Activated CD8-positive, alpha-beta memory T cell treated with anti-CD3 and anti-CD28 coated beads, Interleukin-2, amount 10 ng/mL, durations not matched to agents 7 days and 5 days (primary cell): ENCODE measurements at places on chromosomes 6 and 20.

GRCh38 chr20:35952480-35953386, 1.6 kb downstream of the SCAND1 start:
- DNase-seq = no peak

DNA sequence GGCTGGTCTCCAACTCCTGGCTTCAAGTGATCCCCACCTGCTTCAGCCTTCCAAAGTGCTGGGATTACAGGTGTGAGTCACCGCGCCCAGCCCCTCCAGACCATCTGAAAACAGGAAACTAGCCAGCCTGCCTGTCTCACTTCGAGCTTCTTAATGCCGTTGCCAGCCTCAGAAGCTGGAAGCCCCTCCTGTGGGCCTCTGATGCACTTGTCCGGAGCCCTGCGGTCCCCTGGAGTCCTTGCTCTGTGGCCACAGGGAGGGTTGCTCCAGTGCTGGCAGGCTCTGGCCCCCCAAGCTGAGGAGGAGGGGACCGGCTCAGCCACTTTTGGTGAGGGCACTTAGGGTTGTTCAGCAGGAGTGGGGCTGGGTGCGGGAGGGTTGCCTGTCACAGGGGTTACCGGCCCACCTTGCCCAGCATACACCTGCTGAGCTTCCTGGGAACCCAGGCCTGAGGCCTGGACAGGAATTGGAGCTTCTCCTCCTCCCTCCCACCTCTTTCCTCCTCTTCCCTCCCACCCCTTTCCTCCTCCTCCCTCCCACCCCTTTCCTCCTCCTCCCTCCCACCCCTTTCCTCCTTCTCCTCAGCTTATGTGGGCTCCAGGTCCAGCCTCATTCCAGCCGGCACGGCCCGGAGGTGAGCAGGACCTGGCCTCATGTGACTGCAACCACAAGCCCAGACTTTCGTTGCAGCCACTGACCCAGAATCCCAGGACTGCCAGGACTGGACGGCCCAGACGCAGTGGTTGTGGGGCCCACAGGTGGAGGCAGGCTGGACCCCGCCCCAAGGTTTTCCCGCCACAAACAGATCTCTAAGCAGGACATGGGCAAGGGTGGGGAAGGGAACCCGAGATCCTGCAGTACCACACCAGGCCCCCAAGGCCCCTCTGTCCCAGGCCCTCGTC, 9.4 kb upstream of the BIRC7 start:
- DNase-seq = no peak

GRCh38 chr20:58065508-58066361, 162.7 kb downstream of the ANKRD60 start:
- peak; percentile 14 for DNase-seq

DNA sequence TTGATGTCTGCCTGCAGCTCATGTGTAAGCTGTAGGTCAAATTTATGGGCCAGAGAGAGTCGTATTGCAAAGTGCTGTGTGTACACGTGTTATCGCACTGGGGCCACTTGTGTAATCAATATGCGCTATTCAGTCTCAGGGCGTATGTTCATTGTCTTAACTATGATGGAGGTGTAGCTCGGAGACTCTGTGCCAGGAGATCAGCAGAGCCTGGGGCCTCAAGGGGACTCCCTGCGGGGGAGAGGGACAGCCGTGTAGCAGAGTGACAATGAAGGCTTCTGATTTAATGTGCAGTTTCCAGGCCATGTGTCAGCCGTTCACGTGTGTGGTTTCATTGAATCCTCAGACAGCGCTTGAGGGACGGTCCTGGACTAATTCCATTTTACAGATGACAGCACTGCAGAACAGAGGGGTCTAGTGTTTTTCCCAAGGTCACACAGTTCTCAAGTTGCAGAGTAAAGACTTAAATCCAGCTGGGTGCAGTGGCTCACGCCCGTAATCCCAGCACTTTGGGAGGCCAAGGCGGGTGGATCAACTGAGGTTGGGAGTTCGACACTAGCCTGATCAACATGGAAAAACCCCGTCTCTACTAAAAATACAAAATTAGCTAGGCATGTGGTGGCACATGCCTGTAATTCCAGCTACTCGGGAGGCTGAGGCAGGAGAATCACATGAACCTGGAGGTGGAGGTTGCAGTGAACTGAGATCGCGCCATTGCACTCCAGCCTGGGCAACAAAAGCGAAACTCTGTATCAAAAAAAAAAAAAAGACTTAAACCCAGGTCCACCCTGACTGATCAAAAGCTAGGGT, 242.5 kb downstream of the PREX1 start:
- DNase-seq = no peak

DNA sequence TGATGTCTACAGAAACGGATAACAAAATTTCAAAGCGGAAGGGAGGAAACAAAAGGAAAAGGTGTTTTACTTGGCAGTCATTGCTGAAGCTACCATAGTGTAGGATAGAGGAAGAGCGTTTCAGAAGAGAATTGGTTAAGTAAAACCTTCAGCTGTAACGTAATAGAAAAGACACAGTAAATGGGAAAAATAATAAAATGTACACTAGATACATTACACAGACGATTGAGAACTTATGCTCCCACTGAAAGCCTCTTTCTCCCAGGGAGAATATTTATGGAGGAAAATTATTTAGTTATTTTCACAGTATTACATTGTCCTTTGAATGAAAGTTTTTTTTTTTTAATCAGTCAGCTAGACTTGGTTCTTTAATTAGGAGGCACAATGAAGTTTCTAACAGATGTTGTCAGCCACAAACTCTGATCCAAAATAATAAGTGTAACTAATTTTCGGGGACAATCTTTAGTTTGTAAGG, 90.7 kb upstream of the PRDM1 start:
- no peak for DNase-seq

GRCh38 chr6:139165324-139165723, 30.4 kb downstream of the HECA start:
- DNase-seq = no peak

DNA sequence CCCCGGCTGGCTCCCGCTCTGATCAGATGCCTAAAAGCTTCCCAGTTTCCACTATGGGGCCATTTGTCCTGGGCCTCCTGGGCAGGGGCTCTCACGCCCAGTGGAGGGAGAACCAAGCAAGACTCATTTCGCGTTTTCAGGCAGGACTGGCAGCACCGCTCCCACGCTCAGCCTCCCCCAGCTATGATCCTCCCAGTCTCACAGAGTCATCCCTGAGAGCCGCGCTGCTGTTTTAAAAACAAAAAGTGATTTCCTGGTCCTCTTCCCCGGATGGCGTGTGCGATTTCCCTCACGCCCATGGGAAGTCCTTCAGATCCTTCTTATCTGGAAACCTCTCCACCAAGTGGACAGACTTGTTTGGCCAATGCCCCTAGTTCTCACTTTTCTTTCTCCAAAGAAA, at the start of gene ADGRF5:
TSS of gene ADGRF5 (minus strand) at position 208 of the 400 bp plus-strand sequence. CDS start 15,176 bp downstream, outside the sequence.
- DNase-seq = no peak

DNA sequence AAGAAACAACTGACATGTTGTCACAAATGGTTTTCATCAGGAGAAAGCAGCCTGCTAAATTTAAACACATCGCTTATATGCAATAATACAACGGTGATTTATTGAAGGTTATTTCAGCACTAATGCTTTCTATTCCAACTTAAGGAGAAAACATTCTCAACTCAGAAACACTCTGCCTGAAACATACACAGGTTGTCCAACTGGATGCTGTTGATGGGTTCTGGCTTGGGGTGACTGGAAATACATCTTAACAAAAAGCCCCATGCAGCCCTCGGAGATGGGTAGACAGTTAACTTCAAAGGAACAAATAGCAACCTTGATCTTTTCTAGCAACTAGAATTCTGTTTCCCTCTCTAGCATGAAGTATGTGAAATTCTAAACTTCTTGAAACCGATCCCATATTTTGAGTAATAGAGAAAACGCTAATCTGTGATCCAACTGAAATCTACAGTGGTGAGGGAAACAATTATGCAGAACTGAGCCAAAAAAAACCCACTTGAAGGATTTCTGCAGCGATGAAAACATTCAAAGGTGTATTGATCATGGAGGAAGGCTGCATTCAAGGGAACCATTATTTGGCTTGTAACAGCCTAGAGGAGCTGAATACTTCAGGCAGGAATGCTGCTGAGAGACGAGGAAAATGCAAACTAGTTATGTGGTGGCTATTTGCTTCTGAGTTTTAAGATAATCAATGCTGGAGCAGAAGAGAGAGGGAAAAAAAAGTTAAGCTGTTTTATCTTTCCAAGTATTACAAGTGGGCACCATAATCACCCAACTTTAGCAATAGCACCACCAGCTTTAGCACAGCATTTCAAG, 6.9 kb downstream of the ZMYND8 start:
- DNase-seq = no peak

DNA sequence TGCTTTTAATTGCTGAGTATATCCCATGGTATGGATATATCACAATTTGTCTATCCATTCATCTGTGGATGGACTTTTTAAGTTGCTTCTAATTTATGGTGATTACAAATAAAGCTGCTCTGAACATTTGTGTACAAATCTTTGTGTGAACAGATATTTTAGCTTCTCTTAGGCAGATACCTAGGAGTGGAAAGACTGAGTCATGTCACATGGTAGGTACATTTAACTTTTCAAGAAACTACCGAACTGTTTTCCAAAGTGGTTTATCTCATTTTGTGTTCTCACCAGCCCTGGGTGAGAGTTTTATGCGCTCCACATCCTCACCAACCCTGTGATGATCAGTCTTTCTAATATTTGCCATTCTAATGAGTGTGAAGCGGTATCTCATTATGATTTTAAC, 31.0 kb upstream of the ZNFX1 start:
- DNase-seq = no peak

- DNase-seq = no peak
Observed at GRCh38 chr20:48821261-48821920, 6.4 kb downstream of the PREX1 start.

DNA sequence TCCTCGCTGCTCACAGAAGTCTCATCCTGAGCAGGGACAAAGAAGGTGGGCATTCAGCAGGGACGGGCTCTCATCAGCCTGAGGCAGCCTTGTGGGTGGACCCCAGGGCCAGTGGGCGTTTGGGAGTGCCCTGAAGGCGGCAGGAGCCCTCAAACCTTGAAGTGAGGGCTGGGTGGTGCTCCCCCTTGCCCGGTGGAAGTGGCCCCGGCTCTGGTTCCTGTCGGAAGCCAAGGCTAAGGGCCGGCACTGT, 110.5 kb downstream of the NOL4L start:
- no peak for DNase-seq

DNA sequence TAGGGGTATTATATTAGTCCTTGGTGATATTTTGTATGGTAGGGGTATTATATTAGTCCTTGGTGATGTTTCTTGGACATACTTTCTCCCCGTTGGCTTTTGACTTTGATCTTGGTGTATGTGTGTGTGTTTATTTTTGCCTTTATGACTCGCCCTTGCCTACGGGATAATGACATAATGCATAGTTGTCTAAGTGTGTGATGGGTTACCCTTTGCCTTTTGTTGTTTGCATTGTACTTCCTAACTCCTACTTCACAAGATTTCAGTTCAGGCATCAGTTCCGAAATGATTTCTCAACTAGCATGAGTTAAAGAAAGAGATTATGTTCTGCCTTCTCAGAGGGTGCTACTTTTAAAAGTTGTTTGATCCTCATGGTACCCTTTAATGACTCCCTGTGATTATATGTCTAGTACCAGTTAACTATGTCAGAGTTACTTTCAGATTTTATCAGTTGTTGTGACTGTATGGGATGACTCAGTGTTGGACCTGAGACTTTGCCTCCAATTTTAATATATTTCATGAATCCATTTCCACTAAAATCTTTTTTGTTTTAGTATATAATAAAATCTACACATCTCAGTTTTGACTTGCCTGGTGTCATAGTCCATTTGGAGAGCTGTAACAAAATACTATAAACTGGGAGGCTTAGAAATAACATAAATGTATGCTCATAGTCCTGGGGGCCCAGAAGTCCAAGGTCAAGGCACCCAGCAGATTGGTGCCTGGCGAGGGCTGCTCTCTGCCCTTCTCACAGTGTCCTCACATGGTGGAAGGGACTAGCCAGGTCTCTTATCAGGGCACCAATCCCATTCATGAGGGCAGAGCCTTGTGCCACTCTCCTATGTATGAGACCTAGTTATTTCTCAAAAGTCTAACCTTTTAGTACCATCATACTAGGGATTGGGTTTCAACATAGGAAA, 34.1 kb downstream of the CDYL start:
- no peak for DNase-seq

- no peak for DNase-seq
Observed at GRCh38 chr20:34049897-34050695, 56.4 kb downstream of the RALY start.

DNA sequence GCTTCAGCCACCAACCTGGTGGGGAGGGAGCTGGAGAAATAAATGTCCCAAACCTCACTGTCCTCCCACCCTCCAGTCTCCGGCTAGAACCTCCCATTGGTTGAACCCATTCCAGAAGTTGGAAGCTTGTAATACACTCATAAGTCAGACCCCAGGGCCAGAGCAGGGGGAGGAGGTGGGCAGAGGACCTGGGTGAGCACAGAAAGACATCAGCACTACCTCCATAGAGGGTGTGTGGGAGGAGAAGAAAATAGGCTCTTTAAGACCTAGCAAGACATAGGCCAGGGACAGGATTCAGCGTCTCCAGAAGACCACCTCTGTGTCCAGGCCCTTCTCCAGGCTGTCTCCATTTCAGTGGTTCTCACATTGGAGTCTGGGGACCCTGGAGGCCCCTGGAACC, 73.3 kb upstream of the TOP1 start:
- peak; percentile 23 for DNase-seq

DNA sequence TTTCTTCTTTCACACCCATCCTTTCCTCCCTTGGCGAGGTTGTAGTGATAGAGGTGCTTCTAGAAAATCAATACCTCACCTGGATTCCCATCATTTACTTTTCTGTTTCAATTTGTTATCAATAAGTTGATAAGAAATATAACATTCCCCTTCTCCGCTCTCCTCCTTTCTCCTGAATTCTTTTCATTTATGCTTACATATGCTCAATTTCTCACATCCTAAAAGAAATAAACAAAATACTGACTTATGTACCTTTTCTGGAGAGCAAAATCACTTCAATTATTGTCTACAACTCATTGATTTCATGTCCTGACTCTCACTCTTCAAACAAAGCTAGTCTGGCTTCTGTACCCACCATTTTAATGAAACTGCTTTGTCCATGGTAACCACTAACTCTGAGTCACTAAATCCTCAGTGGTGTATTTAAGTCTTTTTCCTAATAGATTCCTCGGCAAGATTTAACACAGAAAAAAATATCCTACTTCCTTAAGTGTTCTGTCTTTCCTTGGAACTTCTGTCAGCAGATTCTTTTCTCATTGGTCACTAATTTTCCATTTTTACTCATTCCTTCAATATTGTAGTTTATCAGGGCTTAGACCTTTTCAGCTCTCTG, 289.6 kb downstream of the RFPL4B start:
- no peak for DNase-seq
